Activated CD4-positive, alpha-beta T cell treated with anti-CD3 and anti-CD28 coated beads for 4 hours (primary cell): ENCODE measurements at places on chromosomes 5 and 9.

GRCh38 chr9:68710111-68710471, 5.1 kb downstream of the PIP5K1B start:
- DNase-seq = no peak

DNA sequence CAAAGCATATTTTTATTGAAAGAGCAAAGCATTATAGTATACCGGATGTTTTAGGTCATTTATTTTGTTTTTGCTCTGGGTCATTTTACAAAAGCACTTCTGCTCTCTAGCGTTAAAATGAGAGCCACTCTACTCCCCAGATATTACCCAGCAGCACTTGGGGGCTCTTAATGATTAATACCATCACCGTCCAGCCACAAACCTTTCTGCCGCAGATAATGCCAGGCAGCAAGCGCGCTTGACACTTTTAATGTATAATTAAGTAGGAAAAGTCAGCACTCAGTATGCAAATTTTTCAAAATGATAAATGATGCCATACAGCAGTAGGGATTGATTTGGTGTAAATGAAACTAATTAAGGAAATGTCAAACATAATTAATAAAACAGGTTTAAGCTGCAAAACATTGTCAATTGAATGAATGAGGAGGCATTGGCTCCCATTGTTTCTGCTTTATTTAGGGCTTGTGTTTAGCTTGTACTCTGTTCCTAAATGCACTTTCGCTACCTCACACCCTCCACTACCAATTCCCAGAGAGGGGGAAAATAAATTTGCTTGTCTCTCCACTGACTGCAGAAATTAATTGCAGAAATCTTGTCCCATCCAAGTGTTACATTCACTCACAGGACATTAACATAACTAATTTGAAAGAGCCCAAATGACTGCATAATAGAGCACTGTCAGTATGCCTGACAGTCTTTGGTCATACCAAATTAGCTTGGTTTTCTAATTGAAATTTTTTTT, 358.8 kb upstream of the ARRDC3 start:
- DNase-seq = no peak

GRCh38 chr9:113155911-113156588, 5.2 kb downstream of the SLC31A2 start:
- DNase-seq = peak; percentile 25

GRCh38 chr9:111068383-111068730, 30.1 kb upstream of the LPAR1 start:
- DNase-seq = no peak

GRCh38 chr5:25448190-25448621, 803.4 kb upstream of the CDH10 start:
- DNase-seq = no peak

DNA sequence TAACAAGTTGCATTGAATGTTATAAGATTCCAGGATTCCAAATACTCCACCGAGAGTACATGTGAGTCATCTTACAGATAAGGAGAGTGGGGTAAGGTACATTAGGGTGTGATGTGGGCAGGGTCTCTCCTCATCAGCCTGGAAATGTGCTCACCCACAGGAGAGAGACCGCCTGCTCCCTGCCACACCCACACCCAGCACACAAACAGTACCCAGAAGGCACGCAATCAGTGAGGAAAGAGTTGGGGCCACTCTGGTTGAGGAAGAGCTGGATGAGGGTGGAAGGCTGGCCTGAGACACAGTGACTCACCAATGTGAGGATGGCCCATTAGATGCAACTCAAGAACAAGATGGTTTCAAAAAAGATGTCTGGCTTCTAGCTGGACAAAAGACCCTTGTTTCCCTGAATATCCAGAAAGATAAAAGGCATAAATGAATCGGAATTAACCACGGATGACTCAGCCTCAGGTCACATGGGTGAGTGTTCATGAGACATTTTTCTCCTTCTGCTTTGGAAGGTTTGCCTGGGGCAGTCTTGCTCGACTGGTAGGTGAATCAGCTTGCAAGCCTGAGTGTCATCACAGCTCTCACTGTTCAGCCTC, 51.1 kb upstream of the LHFPL2 start:
- DNase-seq = no peak

GRCh38 chr5:7410936-7411511, 15.1 kb downstream of the ADCY2 start:
- DNase-seq = no peak

GRCh38 chr9:128556926-128557634, 4.7 kb downstream of the SPTAN1 start:
- no peak for DNase-seq

- no peak for DNase-seq
Observed at GRCh38 chr5:136620016-136620419, 254.7 kb upstream of the TRPC7 start.

GRCh38 chr9:22285066-22285465, 161.6 kb upstream of the DMRTA1 start:
- DNase-seq = no peak

DNA sequence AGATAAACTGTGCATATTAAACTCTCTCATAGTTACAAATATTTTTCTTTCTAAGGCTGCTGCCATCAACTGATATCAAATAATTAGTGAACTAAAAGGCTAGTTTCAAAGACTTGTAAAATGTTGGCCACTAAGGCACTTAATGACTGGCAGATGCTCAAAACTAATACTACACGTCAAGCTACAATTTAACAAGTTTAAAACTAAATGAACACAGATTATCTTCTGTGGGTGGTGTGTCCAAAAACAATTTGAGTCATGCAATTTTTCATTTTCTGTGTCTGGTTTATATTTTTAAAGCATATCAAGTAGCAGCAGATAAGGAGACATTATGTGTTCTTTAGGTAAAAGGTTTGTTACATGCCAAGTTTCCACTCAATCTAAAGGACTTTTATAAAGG, 665.1 kb downstream of the EFNA5 start:
- no peak for DNase-seq

GRCh38 chr5:9212605-9213004, 333.3 kb downstream of the SEMA5A start:
- DNase-seq = no peak

DNA sequence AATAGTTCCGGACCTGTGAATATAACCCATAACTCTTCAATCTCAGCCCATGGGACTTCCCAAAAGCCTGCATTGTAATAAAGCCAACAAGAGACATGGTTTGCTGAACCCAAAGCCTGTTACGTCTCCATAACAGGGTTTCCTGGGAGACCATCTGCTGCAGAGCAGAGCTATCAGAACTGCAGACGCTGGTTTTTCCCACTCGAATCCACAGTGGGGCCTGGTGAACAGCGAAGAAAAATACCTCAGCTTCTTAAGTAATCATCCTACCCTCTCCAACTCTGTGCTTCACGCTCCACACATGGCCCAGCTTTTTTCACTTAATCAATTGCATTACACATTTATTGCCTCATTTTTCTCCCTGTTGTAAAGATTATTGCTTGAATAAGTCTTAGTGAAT, 409.5 kb upstream of the GRIA1 start:
- no peak for DNase-seq

DNA sequence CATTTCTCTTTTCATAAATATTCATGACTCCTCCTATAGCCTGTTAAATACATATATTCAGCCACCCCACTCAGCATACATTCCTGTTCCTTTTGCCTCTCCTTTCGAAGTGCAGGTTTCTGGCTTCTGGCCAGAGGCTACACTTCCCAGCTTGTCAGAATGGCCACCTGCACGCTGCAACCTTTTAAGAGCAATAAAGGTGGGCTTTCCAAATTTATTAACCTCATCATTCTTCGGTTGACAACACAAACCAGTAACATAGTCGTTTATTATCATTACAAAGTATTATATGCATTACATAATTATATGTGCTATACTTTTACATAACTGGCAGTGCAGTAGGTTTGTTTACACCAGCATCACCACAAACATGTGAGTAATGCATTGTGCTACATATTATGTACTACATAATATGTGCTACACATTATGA, 16.5 kb upstream of the TMEM171 start:
- no peak for DNase-seq

DNA sequence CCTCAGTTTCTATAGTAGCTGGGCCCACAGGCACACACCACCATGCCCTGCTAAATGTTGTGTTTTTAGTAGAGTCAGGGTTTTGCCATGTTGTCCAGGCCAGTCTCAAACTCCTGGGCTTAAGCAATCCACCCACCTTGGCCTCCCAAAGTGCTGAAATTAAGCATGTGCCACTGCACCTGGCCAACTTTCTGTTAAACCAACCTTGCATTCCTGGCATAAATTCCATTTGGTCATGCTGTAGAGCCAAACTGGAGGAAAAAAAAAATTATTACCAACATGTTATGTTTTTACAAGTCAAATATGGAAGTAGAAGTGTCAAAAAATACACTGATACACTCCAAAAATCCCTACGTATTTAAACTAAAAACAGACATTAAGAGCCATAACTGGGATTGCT, 54.1 kb downstream of the ERMP1 start:
- DNase-seq = no peak

GRCh38 chr9:21750021-21750735, 52.3 kb upstream of the MTAP start:
- no peak for DNase-seq

- peak; percentile 18 for DNase-seq
Observed at GRCh38 chr9:89372230-89372816, 54.0 kb downstream of the SECISBP2 start.

- no peak for DNase-seq
Observed at GRCh38 chr5:178622679-178623247, 4.1 kb downstream of the CLK4 start.

DNA sequence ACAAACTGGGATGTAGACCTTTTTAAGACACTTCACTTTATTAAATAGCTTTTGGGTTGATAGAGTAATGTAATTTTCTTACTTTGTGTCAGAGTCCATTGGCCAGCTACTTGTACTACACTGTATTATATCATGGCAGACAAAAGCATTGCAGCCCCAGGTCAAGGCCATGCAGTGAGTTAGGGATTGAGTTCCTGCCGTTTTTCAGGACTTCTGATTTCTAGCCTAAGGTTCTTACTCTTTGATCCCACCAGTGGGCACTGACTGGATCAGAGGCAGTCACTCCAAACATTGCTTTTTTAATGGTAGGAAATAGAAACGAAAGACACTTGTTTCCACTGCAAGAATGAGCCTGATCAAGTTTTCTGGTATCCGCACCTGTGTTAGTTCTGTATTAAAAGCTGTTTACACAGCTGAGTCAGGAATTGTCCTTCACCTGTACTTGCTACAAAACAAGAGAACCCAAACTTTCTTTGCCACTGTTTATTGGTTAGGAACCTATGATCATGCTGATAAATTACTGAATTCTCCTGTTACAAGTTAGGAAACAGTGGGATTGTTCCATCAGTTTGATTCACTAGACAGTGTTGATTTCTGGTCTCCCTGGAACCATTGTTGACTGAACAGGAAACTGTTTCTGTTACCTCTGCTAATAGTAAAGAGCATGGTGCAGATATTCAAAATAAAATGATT, 22.1 kb downstream of the LRRC70 start:
- DNase-seq = no peak

GRCh38 chr9:36217256-36217968, 26.7 kb downstream of the CLTA start:
- no peak for DNase-seq

DNA sequence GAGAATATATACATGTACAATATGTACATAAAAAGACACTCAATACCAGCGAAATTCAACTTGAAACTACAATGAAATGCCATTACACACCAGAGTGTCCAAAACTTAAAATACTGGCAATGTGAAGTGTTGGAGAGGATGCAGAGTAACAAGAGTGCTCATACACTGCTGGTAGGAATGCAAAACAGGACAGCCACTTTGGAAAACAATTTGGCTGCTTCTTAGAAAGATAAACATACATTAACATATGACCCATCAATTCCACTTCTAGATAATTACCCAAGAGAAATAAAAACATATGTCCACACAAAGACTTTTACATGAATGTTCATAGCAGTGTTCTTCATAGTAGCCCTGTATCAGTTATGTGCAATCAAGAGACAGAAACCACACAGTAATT, 39.4 kb upstream of the BARX1 start:
- DNase-seq = no peak

- no peak for DNase-seq
Observed at GRCh38 chr5:58149345-58149744, 310.5 kb downstream of the PLK2 start.

GRCh38 chr5:59712836-59713497, 180.6 kb downstream of the PDE4D start:
- DNase-seq = no peak

DNA sequence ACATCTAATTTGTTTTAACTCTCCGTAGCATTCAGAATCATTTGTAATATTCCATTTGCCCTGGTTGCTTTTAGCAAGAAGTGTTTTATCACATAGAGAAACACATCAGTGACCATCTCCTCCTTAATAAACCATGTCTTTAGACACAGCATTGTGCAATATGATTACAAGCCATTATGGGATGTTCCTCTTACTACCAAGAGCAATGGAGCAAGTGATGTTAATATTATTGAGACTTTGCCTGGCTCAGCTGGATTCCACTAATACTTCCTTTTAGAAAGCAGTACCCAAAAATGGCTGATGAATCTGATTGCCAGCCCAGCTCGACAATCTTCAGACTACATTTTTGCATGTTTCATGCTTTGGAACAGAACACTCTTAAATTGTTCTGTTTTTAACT, 364.2 kb downstream of the OSTF1 start:
- no peak for DNase-seq

- peak; percentile 10 for DNase-seq
Observed at GRCh38 chr9:100322954-100323536, 29.7 kb downstream of the TEX10 start.

DNA sequence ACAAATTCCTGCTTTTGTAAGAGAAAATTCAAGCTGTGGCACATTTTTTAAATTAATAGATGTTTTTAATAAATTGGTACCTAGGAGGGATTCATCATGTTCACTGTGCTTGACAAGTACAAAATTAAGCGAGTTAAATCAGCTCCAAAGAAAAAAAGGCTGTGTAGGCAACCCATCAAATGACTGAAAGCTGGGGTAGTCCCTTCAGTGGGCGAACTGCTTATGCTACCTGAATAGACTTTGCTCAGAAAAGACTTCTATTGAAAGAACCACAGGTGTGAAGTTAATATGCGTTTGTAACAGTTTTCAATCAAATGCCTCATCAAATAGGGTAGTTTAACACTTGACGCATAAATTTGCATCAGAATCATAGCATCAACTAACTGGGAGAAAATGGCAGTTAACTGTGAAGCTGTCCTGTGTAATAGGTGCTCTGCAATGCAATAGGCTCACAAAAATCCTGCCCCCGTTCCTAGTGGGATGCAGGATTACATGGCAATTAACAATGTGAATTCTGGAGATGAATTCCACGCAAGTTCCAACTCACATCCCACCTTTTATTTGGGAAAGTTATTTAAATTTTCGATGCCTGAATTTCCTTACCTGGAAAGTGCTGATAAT, 14.4 kb upstream of the ARL15 start:
- no peak for DNase-seq

GRCh38 chr5:92942762-92943161, 638.3 kb downstream of the NR2F1-AS1 start:
- DNase-seq = no peak

DNA sequence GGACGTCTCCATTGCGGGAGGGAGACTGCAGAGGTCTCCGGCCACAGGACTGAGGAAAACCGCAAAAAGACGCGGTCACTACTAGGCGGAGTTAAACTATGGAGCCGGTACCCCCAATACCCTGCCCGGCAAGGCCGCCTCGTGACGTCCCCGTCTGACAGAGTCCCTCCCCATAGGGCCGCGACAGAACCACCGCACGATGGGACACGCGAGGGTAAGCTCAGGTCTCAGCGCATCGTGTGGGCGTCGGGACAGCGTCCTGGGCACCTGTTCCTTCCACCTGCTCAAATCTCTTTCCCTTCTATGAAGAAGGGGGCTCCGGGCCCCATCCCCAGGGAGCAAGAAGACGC, 35.2 kb upstream of the GLDC start:
- peak; percentile 75 for DNase-seq
